ENCODE measurements at places on chromosomes 3 and 15. TPM values are rescaled to one million over a fixed set of nuclear protein-coding genes. Genes with fewer than 3 reads are reported as not detected.

SAMMSON gene
- not detected for total RNA-seq

GRCh38 chr3:197495499-197495898 lies 60.3 kb downstream of the BDH1 start:
- no peak for DNase-seq

DNA sequence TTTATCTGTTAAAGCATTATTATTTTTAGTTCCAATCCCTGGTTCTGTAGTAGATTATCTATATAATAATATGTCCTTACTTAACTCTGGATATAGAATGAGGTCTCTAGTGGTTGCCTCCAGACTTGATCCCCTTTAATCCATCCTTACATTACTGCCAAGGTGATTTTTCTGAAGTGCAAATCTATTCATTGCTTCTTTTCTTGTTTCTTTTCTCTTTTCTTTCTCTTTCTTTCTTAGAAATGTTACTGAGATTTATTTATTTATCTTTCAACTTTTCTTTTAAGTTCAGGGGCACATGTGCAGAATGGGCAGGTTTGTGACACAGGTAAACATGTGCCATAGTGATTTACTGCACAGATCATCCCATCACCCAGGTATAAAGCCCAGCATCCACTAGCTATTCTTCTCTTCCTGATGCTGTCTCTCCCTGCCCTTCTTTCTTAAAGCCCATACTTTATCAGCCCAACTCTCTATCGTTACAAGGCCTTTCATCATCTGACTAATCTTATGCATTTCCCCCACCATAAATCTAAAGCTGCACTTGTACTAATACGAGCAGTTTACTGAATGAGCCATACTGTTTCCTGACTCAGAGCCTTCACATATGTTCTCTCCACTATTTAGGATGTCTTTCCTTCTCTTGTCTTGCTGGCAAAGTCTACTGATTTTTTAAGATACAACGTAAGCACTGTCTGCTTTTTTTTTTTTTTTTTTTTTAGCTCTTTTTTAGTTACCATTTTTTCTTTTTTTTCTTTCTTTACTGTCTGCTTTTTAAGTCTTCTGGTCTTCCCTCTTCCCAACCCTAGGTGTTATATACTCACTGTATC lies 4.6 kb downstream of the GLCE start:
- DNase-seq: no peak

DNA sequence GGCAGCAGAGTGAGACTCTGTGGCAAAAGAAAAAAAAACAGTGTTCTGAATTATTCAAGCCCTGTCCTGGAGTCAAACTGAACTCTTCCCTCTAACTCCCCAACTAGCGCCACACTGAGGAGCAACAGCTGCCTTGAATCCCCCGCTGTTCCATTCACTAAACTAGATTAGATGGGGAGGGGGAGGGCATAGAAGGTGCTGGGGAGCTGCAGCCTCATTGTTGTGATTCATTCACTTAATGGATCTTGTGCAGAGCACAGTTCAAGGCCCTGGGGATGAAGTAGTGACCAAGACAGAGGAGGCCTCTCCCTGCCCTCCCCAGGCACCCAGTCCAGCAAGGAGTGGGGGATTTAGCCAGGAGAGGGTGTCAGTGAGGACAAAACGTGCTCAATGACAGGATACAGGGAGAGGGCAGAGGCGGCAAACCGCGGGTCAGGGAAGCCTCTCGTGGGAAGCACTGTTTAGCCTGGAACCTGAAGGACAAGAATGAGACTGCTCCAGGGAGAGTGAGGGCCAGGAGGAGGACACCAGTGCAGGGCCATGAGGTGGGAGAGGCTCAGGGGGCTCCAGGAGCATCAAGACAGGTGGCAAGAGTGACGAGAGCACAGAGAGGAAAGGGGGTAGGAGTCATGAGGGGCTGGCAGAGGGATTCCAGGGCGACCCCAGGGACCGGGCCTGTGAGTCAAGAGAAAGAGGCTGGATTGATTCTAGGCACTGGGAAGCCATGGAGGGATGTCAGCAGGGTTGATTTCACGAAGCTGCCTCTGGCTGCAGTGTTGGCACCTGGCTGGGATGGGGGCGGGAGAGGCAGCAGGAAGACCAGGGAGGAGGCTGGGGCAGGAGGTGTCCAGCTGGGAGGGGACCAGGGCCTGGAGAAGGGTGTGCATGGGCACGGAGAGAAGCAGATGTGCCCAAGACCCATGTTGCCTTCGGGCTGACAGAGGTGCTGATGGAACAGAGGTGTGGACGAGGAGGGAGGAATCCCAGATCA lies 31.4 kb downstream of the ALS2CL start:
- DNase-seq: peak; percentile 77
